Activated T-cell treated with anti-CD3 and anti-CD28 coated beads, Interleukin-2, amount 50 U/mL, for 4 hours (primary cell): ENCODE measurements at places on chromosomes 3 and 15.

GRCh38 chr3:78940128-78940527 is 827.7 kb downstream of the ROBO1 start:
- no peak for DNase-seq

- DNase-seq, result no peak
Observed at GRCh38 chr3:63303238-63303637, 25.1 kb downstream of the SYNPR start.

DNA sequence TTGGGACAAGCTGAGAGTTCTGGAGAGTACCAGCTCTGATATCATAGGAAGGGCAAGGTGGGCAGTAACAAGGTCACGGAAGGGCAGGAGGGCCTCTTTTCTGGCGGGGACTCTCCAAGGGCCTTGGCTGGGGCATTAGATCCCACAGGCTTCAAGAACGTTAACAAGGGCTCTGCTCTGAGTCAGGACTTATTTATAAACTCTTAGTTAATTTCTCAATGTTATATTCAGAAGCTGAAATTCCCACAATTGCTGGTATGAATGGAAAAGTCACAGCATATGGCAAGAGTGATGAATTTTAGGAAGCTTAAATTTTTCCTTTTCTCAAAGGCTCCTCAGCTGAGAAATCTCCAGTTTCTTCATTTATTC is 320.2 kb upstream of the TBC1D5 start:
- DNase-seq, result no peak

- no peak for DNase-seq
Observed at GRCh38 chr3:16400106-16400931, 113.2 kb downstream of the RFTN1 start.

- no peak for DNase-seq
Observed at GRCh38 chr3:139231555-139232281, 112.1 kb upstream of the MRPS22 start.

DNA sequence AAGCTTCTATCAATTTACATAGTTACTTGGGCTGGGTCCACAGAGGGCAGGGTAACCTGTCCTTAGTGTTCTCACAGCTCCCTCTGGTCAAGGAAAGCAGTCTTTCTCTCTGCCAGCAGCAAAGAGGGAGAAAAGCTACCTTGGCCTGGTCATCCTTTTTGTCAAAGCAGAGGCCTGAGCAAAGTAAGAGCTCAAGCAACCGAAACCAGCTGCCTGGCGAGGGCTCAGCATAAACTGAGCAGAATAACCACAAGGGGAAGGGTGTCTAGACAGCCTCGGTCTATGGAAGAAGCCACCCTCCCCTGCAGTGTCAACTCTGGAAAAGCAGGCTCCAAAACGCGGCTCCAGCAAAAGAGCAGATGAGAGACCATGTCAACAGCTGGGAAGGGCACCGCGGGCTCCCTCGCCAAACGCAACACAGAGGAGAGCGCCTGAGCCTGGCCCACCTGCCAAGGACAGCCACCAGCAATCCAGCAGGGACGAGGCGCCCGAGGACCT is 17.4 kb downstream of the LRIG1 start:
- DNase-seq, result peak; percentile 21

GRCh38 chr15:39462691-39463090 is 118.2 kb upstream of the THBS1 start:
- no peak for DNase-seq

GRCh38 chr3:159734681-159735080 is 254.0 kb upstream of the IL12A start:
- no peak for DNase-seq

DNA sequence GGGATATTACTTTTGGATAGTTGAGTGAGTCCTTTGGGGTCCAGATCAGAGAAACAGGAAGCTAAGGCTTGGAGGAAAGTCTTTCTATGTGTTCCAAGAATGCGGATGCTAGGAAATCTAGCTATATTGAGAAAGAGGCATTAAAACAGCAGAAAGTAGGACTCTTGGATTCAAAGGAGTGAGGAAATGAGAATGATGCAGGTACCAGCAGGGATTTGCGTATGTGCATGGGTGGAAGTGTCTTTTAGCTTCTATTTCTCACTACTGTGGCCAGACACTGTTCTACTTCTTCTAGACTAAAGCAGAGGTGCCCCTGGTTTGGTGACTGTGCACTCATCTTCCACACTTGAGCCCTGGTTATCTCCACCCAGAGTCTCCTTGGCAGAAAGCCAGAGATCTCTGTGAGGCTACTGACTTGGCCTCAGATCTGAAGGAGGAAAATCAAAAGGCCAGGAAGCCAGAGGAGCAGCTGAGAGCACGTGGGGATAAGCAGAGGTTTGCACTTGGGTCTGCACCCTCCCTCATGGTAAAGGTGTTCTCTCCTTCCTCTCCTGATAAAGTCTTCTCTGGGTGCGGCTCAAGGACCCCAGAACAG is 44.3 kb downstream of the ATP2B2 start:
- no peak for DNase-seq

DNA sequence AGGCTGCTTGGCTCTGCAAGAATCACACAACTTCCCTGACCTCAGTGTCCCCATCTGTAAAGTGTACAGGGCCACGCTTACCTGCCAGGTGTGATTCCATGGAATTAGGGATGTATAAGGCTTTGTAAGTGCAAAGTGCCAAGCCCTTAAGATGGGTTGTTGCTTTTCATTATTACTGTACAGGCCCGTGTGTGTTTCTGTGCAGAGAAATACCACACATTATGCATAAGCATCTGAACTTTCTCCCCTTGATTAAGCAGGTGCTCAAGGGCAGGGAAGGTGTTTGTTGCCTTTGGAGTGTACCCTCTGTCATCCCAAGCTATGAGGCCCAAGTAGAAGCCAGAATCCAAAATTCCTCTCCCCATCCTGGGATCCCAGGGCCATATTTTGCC is 13.6 kb upstream of the HRH1 start:
- no peak for DNase-seq

GRCh38 chr3:154122912-154123559 is 1.8 kb downstream of the ARHGEF26 start:
- DNase-seq, result no peak

DNA sequence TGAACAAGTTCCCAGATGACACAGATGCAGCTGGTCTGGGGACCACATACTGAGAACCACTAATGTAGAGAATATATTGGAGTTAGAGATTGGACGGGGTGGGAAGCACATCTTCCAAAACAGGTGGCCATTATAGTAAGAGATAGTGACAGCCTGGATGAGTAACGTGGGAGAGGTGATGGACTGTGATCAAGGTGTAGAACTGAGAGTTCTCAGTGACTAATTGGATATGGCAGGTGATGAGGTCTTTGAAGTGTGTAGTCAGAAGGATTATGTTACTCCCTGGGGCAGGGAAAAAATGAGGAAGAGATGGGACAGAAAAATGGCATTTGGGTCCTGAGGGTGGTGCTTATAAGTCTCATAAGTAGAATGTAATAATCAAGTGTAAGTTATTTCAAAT is 66.6 kb downstream of the KCNMB2 start:
- DNase-seq, result no peak

- no peak for DNase-seq
Observed at GRCh38 chr3:71000483-71000882, 583.0 kb downstream of the FOXP1 start.

- DNase-seq, result no peak
Observed at GRCh38 chr15:75161917-75162414, 39.7 kb upstream of the C15orf39 start.

GRCh38 chr3:18740631-18741583 is 315.8 kb upstream of the SATB1 start:
- peak; percentile 54 for DNase-seq

- no peak for DNase-seq
Observed at GRCh38 chr3:172685331-172686214, 25.3 kb downstream of the NCEH1 start.
